CD4-positive, alpha-beta T cell treated with Interferon alpha-2 for 1 hour (primary cell): ENCODE measurements at places on chromosomes 16 and 17.

- DNase-seq: no peak
These were observed 30.7 kb upstream of the ARL6IP1 start for GRCh38 chr16:18832006-18832405.

DNA sequence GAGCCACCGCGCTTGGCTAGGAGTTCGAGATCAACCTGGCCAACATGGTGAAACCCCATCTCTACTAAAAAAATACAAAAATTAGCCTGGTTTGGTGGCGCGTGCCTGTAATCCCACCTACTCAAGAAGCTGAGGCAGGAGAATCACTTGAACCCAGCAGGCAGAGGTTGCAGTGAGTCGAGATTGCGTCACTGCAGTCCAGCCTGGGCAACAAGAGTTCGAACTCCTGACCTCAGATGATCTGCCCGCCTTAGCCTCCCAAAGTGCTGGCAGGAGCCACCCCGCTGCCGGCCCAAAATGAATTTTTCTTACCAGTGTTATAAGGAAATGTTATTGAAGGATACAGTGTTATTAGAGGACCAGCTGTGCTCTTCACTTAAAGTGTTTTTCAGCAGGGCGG, 2.3 kb downstream of the NUP85 start:
- DNase-seq: no peak

DNA sequence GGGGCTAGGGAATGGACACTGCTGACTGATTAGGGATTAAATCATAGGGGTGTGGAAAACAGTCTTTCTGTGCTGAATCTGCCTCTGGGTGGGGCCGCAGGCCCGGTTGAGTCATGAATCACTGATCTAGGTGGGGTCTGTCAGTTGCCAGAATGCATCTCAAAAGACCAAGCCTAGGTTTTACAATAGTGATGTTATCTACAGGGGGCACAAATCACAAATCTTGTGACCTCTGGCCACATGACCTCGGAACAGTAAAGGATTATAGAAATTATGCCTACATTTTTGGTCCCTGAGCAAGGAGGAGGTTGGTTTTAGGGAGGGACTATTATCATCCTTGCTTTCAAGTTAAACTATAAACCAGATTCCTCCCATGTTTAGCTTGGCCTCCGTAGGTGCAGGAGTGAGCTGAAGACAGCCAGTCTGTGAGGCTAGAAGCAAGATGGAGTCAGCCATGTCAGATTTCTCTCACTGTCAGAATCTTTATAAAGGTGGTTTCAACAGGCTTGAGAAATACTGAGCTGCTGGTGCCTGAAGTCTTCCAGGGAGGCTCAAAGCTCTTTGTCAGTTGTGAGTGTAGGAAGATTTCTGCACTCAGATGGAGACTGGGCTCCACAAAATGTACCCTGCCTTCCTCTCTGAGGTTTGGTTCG, 12.9 kb downstream of the GNGT2 start:
- no peak for DNase-seq

- no peak for DNase-seq
These were observed 583.1 kb upstream of the SALL1 start for GRCh38 chr16:51734220-51734619.

DNA sequence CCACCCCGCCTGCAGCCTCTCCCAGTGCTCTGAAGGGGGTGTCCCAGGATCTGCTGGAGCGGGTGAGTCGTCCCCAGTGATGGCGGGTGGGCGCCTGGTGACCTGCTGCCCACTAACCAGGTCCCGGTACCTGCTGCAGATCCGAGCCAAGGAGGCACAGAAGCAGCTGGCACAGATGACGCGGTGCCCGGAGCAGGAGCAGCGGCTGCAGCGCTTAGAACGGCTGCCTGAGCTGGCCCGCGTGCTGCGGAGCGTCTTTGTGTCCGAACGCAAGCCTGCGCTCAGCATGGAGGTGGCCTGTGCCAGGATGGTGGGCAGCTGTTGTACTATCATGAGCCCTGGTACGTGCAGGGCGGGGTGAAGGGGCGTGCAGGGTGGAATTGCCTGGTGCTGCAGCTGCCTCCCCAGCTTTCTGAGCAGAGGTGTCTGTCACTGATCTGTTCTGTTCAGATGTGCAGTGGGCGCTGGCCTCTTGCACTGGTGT, 3.6 kb downstream of the CDT1 start:
- no peak for DNase-seq

- no peak for DNase-seq
These were observed 210.4 kb downstream of the XYLT1 start for GRCh38 chr16:17260276-17260849.

DNA sequence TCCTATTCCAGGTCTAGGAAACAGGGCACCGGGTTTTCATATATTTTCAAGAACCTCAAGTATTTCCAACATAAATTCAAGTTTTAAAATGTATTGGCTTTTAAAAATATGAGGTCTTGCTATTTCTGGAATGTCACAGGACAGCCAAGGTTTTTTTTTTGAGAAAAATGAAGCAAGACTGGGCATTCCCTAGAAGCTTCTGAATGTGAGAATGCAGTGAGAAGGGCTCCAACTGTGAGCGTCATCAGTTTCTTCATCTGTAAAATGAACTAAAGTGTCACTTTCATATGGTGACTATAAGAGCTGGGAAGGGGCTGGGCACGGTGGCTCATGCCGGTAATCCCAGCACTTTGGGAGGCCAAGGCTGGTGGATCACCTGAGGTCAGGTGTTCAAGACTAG, 455.8 kb upstream of the MAF start:
- no peak for DNase-seq

DNA sequence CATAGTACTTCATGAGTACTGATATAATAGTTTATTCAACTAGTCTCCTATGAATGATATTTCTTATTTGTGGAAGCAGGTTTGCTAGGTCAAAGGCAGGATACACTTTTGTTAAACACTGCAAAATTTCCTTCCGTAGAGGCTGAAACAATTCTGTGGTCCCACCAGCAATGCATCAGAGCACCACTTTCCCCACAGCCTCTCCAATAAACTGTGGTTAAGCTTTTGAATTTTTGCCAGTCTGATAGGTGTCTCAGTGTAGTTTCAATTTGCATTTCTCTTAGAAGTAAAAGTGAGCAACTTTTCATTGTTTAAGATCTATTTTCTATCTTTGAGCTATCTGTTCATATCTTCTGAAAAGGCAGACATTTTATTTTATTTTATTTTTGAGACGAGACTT, 36.4 kb upstream of the CORO6 start:
- peak; percentile 21 for DNase-seq

DNA sequence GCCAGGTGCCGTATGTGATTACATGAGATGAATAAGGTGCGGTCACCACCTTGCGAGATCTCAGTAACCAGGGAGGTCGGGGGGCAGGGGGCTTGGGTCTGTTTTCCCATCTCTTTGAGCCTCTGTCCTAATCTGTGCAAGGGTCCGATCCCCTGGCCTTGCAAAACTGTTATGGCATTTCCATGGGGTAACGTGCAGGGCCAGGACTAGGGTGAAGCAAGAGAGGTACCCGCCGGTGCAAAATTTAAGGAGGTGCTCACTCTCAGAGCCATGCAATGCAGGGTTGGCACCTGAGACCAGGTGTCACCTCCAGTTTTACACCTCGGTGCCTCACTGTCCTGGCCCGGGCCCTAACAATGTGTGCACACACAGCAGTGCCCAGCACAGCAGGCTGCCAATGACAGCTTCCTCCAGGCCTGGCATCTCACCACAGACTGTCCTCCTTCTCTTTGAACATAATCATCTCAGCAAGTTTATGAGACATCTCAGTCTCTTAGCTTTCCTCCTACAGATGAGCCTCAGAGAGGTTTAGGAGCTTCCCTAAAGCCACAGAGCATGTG, 43.6 kb downstream of the C16orf95 start:
- DNase-seq: no peak

GRCh38 chr17:50899005-50899460, 32.9 kb upstream of the TOB1 start:
- DNase-seq: no peak

DNA sequence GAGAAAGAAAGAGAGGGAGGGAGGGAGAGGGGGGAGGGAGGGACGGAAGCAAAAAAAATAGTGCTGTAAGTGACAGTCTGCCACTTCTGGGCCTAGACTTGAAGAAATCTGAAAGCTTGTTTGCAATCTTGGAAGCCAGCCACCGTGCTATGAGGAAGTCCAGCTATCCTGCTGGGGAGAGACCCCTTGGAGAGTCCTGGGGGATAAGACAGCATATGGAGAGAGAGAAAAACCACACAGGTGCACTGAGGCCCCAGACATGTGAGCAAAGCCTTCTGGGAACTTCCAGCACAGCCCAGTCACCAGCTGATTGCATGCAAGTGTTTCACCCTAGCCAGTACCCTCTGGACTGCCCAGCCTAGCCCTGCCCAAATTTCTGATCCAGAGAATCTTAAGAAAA, 12.6 kb upstream of the ALOX12B start:
- DNase-seq: no peak

DNA sequence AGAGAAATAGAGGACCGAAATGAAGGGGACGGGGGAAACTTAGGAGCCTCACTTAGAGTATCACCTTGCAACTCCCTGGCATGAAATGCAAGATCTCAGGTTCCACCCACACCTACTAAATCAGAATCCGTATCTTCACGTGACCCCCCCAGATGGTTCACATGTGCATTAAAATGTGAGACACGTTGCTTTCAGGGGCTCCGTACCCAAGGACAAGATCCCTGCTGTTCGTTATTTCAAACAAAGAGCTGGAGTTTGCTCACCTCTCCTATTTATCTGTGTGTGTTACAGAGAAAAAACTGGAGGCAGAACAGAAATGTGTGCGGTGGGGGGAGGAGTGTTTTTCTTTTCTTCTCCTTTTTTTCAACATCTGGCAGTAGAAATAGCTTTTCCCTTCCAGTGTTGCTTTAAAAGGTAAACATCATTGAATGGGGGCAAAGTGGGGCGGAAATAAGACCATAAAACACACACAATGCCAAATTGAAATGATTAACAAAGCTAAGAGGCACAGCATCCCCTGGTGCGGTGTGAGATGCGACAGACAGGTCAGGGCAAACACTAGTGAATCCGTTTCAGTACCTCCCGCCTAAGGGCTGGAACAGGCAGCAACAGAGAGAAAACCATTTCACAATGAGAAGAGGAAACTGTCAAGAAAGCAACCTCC, 145.4 kb downstream of the SOX9 start:
- no peak for DNase-seq

- no peak for DNase-seq
These were observed 8.0 kb upstream of the VAT1L start for GRCh38 chr16:77780378-77780837.

DNA sequence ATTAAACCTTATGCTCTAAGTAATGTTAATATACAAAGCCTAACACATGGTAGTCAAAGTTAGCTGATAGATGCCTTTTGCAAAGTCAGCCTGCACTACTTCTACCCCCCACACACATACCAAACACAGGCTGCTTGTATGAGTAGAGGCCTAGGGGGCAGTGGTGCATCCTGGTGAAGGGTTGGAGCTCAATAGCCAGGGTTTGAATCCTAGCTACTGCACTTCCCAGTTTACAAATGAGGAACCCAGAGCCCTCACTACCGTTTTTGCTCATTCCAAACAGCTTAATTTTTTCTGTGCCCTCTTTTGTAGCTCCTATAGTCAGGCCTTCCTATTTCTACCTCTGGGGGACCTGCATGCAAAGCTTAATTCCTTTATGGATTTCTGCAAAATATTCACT, 18.9 kb upstream of the HYDIN start:
- DNase-seq: no peak

GRCh38 chr17:35087731-35088355, 24.3 kb upstream of the RFFL start:
- peak; percentile 32 for DNase-seq

DNA sequence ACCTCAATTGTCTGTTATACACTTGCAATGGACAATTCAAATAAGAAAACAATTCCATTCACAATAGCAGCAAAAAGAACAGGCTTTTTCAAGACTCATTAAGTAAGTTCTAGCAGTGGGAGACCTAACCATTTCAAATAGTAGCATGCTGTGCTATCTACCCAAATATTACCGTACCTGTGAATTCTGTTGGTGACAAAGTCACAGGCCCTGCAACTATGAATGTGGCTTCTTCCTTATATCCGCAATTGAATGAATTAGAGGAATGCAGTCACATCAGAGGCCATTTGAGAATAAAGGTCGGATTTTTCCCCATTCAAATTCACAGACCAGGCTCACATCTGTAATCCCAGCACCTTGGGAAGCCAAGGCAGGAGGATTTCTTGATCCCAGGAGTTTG, 800 bp upstream of the NME4 start:
- DNase-seq: no peak

DNA sequence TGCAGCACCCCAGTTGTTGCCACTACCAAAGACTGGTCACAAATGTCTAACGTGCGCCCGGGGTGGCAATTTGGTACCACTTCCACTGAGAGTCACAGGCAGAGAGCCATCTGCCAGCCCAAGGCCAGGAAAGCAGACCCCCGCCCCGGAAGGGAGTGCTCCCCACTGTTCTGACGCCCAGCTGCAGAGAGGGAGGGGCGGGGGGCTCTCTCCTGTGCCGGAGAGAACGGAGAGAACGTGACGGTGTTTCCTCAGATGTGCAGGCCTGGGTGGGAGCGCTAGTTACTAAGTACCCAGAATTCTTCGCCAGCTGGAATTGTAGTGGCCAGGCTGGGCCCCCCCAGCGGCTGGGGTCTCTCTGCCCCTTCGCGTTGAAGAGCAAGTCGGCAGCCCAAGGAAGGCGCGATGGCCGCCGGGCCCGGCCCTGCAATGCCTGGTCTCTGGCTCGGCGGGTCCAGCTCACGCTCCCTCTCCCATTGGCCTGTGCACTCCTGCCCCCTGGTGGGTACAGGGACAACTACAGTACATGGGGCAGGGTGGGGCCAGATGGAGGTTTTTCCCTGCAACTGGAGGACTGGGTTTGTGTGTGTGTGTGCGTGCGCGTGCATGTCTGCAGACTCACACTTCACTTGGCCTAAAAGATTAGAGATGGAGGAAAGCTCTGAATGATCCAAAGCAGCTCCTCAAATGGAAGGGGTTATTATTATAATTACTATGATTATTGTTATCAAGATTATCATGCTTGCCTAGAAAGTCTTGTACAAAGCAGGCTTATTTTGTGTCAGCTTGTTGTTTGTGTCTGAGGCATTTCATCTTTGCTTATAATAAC, 107.1 kb downstream of the AMFR start:
- DNase-seq: peak; percentile 72

DNA sequence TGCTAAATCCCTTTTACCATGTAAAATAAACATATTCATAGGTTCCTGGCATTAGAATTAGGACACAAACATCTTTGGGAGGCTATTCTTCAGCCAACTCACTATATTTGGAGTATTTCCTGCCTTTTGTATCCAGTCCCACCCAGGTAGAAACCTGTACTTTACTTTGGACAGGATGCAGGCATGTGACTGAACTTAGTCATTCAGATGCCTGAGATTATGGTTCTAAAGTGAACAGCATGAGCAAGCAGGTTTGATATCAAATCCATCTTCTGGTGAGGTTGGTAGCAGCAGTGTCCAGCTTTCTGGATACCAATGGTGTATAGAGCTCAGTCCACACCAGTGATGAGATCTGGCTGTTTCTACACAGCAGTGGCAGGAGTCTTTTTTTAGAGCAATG, 20.2 kb downstream of the CA10 start:
- DNase-seq: no peak

- no peak for DNase-seq
These were observed 9.1 kb downstream of the ABHD15 start for GRCh38 chr17:29557739-29558116.

GRCh38 chr16:85622683-85623082, 9.6 kb downstream of the GSE1 start:
- no peak for DNase-seq
